Upper lobe of right lung (tissue), 1 donor: ENCODE measurements at places on chromosomes 3 and 15.

- DNase-seq, result no peak
Observed at GRCh38 chr3:187673012-187673411, 2.8 kb upstream of the SST start.

- no peak for DNase-seq
Observed at GRCh38 chr3:36182024-36182423, 198.3 kb upstream of the STAC start.

- DNase-seq, result no peak
Observed at GRCh38 chr15:80875568-80876347, 96.6 kb downstream of the CEMIP start.

- DNase-seq, result no peak
Observed at GRCh38 chr15:78419367-78419766, 18.6 kb upstream of the IREB2 start.
